ENCODE measurements at places on chromosomes 2 and 18.

GRCh38 chr2:102492006-102492405 is 19.0 kb downstream of the SLC9A4 start:
- DNase-seq, result no peak

DNA sequence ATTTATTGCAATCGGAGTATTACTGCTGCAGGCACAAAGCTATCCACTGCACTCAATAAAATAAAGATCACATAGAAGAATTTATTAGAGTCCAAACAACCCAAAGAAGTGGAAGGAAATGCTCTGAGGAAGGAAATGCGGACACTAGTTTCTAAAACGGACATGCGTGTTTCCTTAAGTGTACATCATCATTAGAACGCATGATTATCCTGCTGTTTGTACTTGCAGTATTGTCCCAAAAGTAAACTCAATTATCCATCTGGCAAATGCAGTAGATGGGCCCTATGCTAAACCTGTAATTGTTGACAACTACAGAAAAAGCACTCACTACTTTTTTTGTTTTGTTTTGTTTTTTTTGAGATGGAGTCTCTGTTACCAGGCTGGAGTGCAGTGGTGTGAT is 53.6 kb downstream of the PDK1 start:
- no peak for DNase-seq

DNA sequence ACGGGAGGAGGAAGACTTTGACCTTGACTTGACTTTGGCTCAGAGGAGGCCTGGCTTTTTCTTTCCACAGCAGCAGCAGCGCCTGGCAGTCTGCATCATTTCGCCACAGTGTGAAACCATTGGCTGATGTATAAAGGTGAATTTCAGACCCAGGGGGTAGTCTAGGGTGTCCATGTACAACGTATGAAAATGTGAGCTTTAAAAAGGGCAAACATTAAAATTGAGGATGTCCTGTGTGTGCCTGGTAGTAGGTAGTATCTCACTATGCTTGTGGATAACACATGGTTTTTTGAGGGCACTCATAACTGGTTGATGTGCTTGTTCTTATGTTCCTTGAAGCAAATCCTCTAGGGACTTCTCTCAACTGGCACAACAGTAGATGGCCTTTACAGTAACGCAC is 86.1 kb downstream of the LPIN1 start:
- no peak for DNase-seq

- DNase-seq, result no peak
Measured at GRCh38 chr2:109304731-109305470, 175.9 kb downstream of the SH3RF3 start.

DNA sequence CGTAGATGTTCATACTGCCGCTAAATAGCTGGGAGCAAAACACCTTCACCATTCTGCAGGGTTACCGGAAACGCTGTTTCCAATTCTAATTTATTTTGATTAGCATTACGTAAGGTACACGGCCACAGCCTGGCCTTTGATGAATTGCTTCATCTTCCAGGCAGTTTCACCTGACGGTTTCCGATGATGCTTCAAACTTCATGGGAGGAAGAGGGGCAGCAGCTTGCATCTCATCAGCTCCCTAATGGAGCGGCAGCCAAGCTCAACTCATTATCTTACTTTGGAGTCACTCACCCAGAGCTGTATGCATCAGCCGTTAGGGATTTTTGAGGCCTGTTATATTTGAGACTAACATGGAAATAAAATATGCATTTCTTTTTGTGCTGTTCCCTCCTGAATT is 54.8 kb downstream of the TMEM18 start:
- no peak for DNase-seq

GRCh38 chr2:160694631-160695030 is 201.0 kb upstream of the RBMS1 start:
- no peak for DNase-seq

DNA sequence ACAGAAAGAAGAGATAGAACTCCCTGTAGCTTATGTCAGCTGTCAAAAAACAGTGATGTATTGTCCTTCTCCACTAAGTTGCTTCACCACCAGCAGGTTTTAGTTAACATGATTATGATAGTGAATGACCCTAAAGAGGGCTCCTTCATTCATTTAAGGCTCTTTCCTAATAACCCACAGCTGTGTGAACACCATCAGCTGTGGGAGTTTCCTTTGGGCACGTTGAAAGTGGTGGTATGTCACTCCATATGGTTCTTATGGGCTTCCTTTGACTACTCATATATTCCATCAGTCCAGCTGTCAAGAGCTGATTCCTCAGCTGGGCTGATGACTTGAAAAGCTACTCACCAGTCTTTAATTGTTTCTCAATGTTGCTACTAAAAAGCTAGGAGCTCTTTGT is 210.3 kb downstream of the UBE2E3 start:
- DNase-seq, result no peak

- no peak for DNase-seq
Measured at GRCh38 chr2:197992482-197993133, 188.2 kb downstream of the PLCL1 start.

DNA sequence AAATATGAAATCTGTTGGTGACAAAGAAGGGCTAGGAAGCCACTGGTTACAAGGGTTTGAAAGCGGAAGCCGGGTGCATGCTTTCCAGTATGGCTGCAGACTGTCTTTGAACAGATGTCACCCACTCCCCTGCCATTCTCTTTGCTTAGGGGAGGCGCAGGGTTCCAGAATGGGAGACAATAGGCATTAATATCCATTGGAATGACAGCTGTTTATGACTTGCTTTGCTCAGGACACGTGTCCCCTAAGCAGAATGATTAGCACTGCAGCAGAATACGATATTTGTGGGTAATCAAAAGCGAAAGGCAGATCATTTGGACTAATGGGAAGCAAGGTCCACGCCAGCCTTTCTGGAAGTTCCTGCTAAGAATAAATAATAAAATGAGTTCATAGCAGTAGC is 25.8 kb upstream of the NRP2 start:
- DNase-seq, result no peak

GRCh38 chr2:121633463-121633862 is 15.8 kb downstream of the CLASP1 start:
- no peak for DNase-seq

DNA sequence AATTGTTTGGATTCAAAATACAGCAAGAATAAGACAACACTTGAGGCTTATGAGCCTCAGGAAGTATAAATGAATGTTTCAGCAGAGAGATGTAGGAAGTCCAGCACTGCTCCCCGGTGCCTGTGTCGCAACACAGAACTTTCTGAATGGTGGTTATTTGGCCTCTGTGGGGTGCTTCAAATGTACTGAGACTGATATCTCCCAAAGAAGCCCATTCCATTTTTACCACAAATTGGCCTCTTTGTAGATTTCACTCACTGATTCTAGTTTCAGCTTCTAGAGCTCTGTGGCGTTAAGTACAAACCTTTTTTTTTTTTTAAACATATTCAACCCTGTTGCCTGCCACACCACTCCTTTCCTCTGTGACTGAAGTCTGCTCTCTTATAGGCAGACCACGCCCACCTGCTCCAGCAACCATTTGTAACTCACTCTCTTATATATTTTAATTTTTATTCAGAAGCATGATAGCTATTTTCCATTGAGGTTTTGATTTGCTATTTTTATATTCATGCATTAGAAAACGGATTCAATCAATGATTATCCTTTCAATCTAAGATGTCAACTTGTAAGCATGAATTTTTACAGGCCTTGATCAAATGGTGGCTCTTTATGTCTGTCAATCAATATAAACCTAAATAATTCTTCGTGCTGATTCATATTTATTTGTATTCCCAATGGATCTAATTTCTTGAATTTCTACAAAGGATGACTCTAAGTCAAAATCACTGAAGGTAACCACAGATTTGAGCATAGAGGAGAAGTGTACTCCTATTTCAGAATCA is 277.1 kb upstream of the CCDC68 start:
- no peak for DNase-seq

- no peak for DNase-seq
Measured at GRCh38 chr2:63614983-63615945, 26.5 kb downstream of the MDH1 start.

DNA sequence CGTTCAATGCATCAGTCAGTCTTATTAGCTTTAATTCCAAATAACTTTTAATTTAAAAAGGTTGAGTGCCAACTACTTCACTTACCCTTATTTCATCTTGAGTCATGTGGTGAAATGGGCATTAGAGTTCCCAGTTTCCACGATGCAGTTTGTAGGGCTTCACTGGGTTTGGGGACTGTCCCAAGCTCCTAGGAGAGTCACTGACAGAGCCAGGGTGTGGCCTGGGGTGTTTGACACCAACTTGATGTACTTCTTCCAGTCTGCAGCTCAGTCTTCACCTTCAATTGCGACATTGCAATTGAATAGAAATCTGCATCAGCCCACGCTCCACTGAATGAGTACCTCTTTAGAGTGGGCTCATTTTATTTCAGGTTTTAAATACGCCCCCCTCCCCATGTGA is 165.3 kb downstream of the ARL4C start:
- DNase-seq, result no peak
